Suppressor macrophage treated with lipopolysaccharide for 4 hours (primary cell): ENCODE measurements at places on chromosomes 13 and 19.

- no peak for DNase-seq
Observed at GRCh38 chr13:31172535-31172934, 10.8 kb upstream of the HSPH1 start.

GRCh38 chr13:32737111-32737571 is 150.9 kb downstream of the PDS5B start:
- peak; percentile 63 for DNase-seq

DNA sequence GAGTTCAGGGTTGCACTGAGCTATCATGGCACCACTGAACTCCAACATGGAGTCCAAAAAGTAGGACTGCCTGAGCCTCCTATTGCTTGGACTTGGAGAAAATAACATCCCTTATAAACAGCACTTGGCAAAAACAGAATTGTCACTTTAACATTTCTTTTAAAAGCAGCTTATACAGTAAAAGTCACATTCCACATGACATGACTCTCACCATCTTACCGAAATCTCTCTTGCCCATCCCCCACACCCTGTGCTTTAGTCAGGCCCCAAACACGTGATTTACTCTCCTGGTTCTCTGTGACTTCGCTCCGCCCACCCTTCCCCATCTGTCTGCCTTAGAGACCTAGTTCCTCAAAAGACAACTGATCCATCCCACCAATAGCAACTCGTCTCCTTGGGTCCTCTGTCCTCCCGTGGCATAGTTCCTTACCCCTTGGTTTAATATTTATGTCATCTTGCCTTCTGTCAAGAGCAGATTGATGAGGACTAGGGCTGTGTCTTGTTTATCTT is 4.6 kb downstream of the SAFB start:
- peak; percentile 96 for DNase-seq

DNA sequence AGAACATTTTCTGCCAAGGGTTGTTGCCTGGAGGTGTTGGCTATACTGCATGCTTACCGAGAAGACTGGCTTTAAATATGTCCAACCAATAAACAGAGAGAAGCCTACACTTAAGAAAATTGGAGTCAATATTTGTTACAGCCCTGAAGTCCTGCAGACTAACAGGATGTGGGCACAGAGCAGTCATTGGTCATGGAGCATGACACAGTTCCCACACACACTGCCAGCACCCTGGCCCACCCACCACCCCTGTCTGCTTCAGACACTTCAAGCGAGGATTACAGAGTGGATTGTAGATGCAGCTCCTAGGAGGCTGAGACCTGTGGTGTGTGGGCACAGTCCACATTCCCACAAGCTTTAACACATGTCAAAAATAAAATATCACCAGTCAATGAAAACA is 21.0 kb upstream of the SERP2 start:
- no peak for DNase-seq

- DNase-seq: peak; percentile 22
Observed at GRCh38 chr13:46663206-46664037, 110.5 kb downstream of the LRCH1 start.

- no peak for DNase-seq
Observed at GRCh38 chr13:89862691-89863036, 1484.8 kb upstream of the MIR17HG start.

- no peak for DNase-seq
Observed at GRCh38 chr13:60572855-60573254, 175.8 kb downstream of the TDRD3 start.

DNA sequence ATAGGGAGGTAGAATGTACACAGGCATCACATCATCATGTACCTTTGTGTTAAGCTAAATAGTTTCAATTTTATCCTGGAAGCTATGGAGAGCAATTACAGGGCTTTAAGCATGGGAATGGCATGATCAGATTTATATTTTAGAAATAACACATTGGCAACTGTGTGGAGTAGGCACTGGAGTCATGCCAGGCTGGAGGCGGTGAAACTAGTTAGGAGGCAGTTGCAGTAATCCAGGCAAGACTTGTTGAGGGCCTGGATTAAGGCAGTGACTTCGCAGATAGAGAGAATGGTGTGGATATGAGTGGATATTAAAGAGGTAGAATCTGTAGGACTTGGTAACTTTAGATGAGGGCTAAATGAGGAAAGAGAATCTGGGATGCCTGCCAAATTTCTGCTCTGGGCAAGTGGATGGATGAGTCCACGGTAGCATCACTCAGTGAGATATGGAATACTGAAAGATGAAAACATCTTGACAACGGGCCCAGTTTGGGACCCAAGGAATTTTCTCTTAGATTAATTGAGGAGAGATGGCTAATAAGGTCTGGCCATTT is 506.2 kb downstream of the FGF9 start:
- DNase-seq: no peak

DNA sequence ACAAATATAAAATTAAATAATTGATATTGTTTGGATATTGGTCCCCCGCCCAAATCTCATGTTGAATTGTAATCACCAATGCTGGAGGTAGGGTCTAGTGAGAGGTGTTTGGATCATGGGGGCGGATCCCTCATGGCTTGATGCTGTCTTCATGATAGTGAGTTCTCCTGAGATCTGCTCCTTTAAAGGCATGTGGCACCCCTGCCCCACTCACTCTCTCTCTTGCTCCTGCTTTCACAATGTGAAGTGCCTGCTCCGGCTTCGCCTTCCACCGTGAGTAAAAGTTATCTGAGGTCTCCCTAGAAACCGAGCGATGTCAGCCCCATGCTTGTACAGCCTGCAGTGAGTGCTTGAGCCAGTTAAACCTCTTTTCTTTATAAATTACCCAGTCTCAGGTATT is 248.2 kb downstream of the PCDH9 start:
- no peak for DNase-seq

DNA sequence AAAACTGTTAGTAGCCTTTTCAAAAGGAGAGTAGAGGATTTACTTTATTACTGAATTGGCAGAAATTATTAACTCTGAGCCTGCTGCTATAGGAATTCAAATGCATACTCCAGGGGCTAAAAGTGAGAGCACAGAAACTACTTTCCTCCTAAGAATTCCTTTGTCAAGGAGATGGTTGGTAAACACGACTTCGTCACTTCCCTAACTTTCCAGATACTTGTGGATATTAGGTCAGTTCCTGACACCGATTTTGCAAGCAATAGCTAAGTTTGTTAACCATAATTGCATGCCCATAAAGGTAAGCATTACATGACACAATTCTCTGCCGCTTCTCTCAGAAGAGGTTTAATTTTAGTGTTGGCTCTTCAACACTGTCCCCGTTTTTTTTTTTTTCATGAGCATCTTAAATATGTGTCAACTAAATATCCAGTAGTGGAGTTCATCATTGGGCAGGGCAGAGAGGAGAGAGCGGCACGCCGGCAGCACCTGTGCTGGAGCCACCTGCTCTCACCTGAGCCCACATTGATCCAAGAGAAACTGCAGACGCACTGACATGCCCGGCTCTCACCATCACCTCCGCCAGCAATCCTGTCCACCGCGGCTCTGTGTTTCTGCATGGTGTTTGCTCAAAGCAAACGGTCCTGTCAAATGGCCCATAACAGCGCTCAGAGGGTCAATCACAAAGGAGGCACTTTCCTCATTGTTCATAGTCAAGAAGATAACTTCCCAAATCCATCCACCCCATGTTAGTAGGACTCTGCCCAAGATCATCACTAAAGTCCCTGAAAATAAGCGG is 2.6 kb downstream of the MED26 start:
- DNase-seq: no peak

DNA sequence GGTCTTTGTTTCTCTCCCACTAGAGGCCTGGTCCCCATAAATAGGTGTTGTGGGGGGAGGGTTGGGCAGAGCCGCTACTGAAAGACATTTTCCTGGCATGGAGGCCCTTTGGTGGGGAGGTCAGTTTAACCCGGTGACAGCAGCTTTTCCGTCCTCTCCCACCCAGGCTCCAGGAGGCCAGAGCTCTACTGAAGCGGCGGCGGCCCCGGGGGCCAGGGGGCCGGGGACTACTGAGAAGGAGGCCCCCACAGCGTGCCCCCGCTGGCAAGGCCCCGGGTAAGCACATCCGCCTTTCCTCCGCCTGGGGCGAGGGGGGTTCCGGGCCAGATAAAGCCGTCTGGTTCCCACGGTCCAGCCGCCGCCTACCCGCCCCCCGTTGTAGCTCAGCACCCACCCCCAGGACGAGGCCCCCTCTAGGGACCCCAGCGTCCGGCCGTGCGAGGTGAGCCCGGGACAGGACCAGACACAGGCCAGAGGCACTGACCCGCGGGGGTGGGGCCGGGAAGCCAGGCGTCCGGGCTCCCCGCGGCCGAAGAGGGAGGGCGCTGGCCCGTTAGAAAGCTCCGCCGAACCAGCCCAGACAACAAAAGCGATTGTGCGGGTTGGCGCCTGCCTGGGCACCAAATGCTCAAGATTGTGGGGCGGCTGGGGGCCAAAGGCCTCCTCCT is 1.1 kb upstream of the LTBP4 start:
- no peak for DNase-seq

- DNase-seq: peak; percentile 2
Observed at GRCh38 chr13:91278888-91279287, 68.6 kb upstream of the MIR17HG start.

GRCh38 chr13:22103046-22104027 is 432.5 kb downstream of the FGF9 start:
- DNase-seq: peak; percentile 19

DNA sequence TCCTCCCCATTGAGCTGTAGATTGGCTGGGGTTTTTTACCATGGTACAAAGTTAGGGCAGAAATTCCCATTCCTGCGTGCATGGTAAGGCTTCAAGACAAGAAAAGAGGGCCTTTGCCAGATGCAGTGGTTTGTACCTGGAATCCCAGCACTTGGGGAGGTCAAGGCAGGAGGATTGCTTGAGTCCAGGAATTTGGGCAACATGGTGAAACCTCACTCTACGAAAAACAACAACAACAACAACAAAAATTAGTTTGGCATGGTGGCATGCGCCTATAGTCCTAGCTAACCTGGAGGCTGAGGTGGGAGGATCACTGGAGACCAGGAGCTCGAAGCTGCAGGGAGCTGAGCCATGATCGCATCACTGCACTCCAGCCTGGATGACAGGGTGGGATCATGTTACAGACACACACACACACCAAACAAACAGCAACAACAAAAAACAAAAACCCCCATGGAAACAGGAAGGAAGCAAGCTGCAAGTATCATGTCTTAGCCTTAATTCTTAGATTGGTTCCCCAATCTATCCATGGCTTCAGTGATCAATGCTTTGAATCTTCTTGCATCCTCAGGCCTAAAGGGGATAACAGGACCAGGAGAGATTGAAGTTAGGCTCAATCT is 5.5 kb upstream of the WTIP start:
- DNase-seq: peak; percentile 20

GRCh38 chr13:99909836-99910619 is 61.5 kb downstream of the ZIC5 start:
- DNase-seq: no peak

DNA sequence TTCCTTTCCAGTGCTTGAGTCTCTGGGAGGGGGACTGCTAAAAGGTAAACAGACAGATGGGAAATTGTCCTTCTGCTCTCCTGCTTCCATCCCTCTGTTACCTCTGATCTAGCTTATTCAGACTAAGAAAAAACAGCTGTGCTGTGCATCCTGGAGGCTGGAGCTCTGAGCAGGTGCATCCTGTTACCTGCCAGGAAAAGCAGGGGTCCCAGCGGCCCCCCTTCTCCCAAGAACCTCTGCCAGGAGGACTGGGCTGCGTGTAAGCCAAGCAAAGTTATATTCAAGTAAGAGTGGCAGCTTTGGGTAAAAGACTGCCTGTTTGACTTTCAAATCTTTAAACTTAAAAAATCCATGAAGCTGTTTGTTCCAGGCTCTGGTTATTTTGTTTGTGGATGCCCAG is 75.1 kb downstream of the C13orf42 start:
- DNase-seq: no peak

DNA sequence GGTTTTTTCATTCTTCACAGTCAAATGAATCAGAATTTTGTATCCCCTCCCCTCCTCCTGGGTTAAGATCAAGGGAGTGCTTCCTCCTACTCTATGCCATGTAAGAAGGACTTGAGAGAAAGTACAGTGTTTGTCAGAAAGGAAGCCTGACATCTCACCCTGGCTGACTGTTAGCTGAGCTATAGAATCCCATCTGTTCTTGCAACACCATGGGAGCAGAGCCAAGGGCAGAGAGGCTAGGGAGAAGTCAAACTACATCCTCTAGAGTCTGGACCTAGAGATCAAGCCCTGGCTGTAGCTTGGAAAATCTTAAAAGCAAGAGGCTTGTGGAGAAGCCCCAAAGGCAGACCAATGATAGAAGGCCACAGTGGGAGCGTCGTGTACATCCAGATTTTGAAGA is 145.9 kb downstream of the OLFM4 start:
- DNase-seq: no peak
